Activated naive CD8-positive, alpha-beta T cell treated with anti-CD3 and anti-CD28 coated beads, Interleukin-2, amount 50 U/mL, for 16 hours (primary cell): ENCODE measurements at places on chromosomes 6 and 20.

DNA sequence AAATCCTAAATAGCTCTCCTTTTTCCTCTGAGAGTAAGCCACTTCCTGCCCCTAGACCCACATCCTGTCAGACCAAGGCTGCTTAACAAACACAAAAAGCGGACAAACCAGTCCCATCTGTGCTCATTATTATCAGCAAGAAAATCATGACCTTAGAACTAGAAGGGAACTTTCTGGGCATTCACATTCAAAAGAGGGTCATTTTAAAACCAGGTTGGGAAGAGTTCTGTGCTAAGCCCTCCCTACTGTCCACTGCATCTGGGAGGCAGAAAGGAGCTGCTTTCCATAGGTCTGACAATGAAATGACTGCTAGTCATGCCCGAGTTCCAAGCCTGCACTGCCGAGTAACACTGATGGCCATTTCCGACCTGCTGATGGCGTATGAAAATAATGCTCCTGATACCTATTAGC, 15.4 kb downstream of the EZR start:
- DNase-seq: no peak

GRCh38 chr20:37523911-37524700, 3.1 kb downstream of the NNAT start:
- no peak for DNase-seq

DNA sequence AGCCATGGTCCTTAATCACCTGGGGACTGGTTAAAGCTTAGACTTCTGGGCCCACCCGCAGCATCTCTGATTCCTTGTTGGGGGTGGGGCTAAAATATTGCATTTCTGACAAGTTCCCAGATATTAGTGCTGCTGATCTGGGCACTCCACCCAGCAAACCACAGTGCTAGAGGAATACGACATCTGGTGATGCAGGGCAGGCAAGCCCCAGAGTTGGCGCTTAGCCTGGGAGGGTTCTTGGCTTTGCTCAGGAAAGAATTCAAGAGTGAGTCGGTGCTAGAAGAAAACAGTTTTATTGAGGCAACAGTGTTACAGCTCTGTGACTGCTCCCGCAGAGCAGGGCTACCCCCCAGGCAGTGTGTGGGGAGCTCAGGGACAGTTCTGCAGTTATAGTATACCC, 210.7 kb downstream of the TFAP2C start:
- DNase-seq: no peak

- no peak for DNase-seq
These were observed 183.6 kb downstream of the PRL start for GRCh38 chr6:22113026-22113766.

GRCh38 chr6:148212366-148212765, 130.3 kb upstream of the SASH1 start:
- DNase-seq: no peak
